ENCODE measurements at places on chromosomes 1 and 21. TPM values are rescaled to one million over a fixed set of nuclear protein-coding genes. Genes with fewer than 3 reads are reported as not detected.

CPTP gene
- total RNA-seq, result 25.6 TPM

OR6F1 gene
- not detected for total RNA-seq

LCE1B gene
- not detected for total RNA-seq

DNA sequence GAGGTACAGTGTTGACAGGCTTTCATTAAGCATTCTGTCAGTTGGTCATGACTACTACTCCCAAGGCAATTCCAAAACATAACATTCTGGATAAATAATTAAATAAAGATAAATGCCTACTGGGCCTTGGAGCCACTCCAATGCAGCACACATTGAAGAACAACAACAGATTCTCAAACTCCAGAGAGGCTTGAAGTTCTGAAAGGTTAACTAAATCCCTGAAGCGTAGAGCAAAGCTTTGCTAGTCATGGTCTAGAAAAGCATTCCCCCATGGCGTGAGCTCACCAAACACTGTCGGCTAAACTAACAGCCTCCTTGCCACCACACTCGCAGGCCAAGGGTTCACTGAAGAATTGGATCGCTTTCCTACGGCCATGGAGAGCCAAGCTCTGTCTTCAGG lies 268.0 kb downstream of the ATG4C start:
- no peak overlapping the region for H3K4me3 ChIP-seq
- no peaks in the 10 kb centered on the region for H3K4me1 ChIP-seq
- DNase-seq, result no peak
- H3K27me3 ChIP-seq, result no peaks in the 10 kb centered on the region
